ENCODE measurements at places on chromosomes 11 and 22.

DNA sequence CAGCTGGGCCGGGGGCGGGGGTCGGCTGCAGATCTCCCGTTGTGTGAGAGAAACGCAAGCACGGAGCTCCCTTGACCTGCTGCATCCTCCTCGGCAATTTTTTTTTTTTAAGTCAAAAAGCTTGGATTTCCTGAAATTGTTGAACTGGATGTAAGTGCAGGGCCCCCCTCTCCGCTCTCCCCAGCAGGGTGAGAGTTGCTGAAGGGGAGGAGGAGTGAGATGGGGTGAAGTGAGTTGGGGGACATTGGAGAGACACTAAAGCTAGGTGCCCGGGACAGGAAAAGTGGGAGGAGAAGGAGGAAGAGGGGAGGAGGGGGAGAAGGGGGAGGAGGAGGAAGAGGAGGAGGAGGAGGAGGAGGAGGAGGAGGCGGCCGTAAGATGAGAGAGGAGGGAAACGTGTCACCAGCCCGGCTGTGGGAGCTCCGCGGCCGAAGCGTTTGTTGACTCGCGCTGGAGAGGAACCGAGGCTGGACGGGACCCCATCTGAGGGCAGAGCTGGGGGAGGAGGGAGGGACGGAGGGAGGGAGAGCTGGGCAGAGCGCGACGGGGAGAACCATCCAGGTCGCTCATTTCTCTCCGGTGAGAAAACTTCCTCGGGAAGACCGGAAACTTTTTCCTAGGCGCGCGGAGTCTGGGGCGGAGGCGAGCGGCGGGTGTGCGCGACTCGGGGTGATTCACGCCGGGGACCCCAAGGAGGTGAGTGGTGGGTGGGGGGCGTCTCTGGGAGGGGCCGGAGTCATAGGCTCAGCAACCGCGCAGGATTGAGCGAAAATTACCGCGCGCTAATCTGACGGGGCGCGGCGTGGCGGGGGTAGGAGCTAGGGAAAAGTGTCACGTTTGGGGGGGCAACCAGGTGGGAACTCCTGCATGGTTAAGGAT is 80.2 kb downstream of the PRR5L start:
- DNase-seq: no peak

- DNase-seq: no peak
These were observed 39.4 kb downstream of the ABTB2 start for GRCh38 chr11:34318111-34319037.

GRCh38 chr11:43508511-43508918 is 149.8 kb downstream of the TTC17 start:
- no peak for DNase-seq

- DNase-seq: no peak
These were observed 107.7 kb downstream of the GRAMD1B start for GRCh38 chr11:123537726-123538125.

GRCh38 chr22:23826510-23827350 is 12.1 kb downstream of the DERL3 start:
- DNase-seq: no peak

DNA sequence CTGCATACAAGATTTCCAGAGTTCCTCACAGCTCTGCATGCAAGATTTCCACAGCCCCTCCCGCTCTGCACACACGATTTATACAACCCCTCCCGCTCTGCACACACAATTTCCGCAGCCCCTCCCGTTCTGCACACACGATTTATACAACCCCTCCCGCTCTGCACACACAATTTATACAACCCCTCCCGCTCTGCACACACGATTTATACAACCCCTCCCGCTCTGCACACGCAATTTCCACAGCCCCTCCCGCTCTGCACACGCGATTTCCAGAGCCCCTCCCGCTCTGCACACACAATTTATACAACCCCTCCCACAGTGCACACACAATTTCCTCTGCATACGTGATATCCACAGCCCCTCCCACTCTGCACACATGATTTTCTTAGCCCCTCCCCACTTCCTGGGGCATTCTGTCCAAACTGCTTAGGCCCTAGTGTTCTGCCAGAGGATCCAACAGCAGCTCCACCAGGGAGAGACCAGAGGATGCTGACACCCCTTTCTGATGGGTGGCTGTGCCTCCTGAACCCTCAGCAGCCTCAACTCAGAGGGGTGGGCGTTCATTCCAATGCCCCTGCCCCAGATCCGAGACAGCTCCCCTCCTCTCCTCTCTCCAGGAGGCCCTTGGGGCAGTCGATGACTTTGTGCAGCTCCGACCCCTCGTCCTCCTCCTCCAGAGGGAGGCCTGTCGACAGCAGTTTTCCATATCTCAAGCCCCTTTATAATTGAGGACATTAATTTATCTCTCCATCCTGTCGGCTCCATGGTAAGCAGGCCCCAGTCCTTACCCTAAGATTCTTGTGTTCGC is 671.7 kb downstream of the BRD1 start:
- no peak for DNase-seq

- no peak for DNase-seq
These were observed 17.4 kb upstream of the GLYATL1 start for GRCh38 chr11:58921778-58922390.

DNA sequence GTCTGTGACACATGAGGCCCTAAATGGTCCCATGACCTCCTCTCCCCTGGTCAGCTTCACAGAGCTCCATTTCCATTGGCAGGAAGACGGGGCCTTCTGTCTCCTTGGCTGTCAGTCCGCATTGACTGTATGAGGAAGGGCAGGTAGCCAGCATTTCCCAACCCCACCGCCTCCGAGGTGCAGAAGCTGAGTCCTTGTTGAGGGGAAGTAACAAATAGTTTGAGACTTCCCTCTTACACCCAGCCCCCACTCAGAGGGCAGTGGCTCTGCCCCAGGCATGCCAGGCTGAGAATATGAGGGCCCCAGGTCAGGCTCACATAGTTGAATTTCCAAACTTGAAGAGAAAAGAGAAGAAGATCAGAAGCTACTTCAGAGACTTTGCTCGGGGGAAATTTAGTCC is 611.1 kb downstream of the BRD1 start:
- no peak for DNase-seq

- no peak for DNase-seq
These were observed 45.4 kb upstream of the ATXN10 start for GRCh38 chr22:45626198-45626651.

DNA sequence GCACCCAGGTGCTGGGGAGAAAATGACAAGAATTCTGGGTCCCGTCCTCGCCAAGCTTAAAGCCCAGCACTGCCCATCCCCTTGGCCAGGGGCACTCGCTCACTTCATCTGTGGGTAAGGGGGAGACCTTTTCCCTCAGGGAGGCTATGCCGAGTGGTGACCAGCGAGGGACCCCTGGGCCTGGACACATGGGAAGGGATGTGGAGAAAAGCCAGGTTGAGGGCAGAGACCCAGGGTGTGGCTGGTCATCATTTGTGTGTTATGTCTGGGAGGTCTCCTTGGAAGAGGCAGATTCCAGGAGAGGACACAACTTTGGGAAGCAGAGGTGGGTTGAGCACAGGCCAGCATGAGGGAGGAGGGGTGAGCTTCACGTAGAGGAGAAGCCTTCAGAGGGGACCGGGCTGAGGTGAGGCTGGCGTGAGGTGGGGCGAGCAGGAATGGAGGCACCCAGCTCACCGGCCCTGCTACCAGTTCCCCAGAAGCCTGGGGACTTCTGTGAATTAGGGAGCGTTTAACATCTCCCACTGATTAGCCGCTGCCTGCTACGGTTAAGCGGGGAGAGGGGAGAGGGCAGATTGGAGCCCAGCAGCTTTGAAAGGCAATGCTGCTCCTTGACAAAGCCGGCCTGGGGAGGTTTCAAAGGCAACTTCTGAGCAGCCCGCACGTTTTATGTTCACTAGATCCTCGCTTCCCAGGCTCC is 25.8 kb upstream of the NECTIN1 start:
- no peak for DNase-seq

- DNase-seq: no peak
These were observed 43.7 kb downstream of the GDPD5 start for GRCh38 chr11:75481922-75482606.

GRCh38 chr11:10856689-10857458 is 979 bp downstream of the ZBED5 start:
- no peak for DNase-seq

DNA sequence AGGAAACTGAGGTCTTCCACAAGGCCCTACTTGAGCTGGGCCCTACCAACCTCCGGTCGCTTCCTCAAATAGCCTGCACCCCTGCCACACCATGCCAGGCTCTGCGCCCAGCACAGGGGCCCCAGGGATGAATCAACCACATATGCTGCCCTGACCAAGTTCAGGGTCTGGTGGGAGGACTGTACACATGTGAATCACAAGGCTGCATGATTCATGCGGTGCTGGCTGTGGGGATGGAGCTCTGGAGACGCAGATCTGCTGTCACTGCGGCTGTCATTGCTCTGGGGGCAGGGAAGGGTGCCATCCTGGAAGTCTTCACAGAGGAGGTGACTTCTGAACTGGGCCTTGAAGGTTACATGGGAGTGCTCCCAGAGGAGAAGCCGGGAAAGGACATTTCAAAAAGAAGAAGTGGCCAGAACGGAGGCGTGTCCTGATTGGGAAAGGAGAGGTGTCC is 21.5 kb downstream of the CYTH4 start:
- no peak for DNase-seq

DNA sequence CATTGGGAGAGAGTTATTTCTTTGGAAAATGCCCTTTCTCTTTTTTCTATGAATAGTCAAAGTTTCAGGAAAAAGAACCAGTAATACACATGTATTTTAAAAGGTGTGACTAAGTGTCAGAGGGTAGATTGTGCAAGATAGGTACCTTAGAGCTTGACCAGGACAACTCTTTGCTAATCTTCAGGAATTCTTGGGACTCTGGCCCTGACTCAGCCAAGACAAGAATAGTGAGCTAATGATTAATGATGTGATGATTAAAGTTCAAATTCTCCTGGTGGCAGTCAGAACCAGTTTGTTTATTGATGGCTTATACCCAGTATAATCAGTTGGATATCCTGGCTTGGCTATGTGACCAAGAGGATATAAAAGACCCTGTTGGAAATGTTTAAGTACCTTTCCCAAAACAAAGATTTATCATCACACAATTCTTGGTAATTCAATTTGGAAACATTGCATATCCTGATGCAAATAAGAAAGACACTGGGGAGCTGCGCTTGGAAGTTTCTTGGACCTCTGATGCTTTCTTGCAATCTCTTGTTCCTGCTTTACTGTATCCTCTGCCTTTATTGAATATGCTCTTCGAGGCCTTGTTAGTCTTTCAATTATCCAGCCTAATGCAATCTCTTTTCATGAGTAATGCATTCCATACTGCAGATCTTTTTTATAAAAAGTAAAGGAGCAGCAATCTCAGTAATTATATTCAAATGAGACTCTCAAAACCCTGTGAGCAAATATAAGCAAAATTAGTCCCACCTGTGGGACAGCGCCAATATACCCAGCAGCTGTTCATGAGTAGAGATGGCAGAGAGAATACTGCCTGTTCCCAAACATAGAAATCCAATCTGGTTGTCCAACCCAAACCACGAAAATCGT is 48.0 kb upstream of the CEP126 start:
- DNase-seq: no peak

- no peak for DNase-seq
These were observed 31.3 kb upstream of the TEAD1 start for GRCh38 chr11:12642806-12643428.

GRCh38 chr11:18265949-18266348 is at the start of gene SAA1:
TSS of gene SAA1 (plus strand) at chr11:18266264. CDS start at chr11:18266888, 624 bp downstream.
- DNase-seq: no peak

DNA sequence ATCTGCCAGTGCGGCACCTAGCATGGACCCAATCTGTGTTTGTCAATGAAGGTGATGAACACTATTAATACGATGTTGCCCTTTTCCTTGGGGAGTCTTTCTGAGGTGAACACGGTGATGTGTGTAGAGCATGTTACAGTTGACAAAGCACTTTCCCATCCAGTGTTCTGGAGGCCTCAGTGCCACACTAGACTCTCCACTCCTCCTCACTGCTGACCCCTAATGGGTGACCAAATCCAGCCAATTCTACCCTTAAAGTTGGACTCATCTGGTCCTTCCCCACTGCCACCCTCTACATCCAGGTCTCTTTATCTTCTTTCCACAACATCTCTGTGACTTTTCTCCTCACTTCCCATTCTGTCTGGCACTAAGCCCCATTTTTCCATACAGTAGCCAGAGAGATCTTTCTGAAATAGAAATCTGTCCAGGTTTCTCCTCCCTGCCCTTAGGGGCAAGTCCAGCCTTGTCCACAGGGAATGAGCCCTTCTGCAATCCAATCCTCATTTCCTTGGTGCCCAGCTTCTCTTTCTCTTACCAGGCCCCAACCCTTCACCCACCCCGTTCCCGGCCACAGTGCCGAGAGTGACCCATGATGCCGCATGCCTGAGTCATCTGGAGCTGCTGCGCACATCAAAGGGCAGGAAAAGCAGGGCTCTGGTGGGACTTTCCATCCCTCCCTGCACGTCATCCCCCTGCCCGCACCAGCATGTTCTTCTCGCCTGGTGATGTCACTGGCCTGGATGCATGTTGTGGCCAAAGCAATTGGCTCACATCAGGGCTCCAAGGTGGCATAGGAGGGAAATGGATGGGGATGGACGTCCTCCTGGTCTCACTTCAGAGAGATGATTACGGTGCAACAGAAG is 64.2 kb downstream of the RASSF10 start:
- no peak for DNase-seq

- no peak for DNase-seq
These were observed 798 bp downstream of the BCR start for GRCh38 chr22:23180893-23181720.

DNA sequence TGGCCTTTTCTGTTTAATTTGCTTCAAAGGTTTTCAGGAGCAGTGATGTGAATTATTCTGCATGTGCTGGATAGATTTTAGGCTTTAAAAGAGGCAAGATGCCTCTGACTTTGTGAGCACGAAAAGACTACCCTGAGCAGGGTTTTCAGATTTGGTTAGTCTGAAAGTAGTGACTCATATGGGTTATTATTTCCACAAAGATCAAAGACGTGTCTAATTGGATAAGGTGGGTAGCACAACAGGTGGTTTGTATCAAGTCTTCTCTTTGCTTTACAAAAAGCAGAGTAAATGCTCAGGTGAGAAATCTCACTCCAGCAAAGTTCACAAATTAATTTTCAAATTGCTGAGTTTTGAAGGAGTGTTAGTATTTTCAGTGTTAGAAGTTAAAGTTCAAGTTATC is 37.6 kb upstream of the DBX1 start:
- no peak for DNase-seq

- DNase-seq: no peak
These were observed 1.9 kb downstream of the ELMOD1 start for GRCh38 chr11:107592813-107593212.

DNA sequence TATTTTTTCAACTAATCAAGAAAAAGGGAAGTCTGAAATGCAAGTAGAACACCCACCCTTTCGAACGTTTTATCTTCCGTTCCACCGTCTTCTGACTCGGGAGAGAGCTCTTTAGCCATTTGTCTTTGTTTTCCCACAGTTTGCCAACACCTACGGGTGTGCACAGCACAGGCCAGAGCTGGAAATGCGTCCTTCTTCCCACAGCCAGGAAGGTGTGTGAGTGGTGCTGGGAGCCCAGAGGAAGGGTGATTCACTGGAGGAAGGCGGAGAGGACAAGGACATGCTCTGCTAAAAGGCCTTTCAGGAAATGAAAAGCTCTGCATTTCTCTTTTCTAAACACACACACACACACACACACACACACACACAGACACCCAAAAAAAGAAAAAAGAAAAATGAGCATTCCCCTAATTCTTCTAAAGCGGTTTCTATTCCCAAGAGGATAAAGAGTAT is 18.5 kb downstream of the ENDOD1 start:
- no peak for DNase-seq

- no peak for DNase-seq
These were observed 58.6 kb downstream of the APOL1 start for GRCh38 chr22:36311386-36312085.

- no peak for DNase-seq
These were observed 341.8 kb upstream of the CCDC179 start for GRCh38 chr11:23201936-23202522.
